ENCODE measurements at places on chromosomes 16 and 17.
A peak's percentile ranks its signal among the peaks of the same experiment; 100 is the strongest.

GRCh38 chr17:65039336-65039988, 17.1 kb downstream of the GNA13 start:
- DNase-seq, result peak; percentile 60

- peak; percentile 82 for DNase-seq
Measured at GRCh38 chr17:3738562-3739295, 15.0 kb downstream of the HASPIN start.

DNA sequence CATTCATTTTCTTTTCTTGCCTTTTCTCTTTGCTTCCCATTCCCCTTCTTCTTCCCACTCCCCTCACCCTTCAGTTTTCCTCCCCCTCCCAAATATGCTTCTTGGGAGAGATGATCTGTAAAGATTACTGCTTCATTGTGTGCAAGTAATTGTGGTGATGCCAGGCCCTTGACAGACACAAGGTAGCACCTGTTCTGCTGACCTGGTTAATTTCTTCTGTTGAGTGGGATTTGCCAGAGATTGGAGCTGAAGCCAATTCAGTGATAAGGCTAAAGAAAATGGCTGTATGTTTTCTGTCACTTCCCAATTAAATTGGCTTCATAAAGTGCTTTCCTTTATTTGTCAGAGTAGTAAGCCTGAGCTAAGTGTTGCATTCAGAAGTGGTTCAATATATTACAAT, 44.5 kb downstream of the AATF start:
- no peak for DNase-seq

DNA sequence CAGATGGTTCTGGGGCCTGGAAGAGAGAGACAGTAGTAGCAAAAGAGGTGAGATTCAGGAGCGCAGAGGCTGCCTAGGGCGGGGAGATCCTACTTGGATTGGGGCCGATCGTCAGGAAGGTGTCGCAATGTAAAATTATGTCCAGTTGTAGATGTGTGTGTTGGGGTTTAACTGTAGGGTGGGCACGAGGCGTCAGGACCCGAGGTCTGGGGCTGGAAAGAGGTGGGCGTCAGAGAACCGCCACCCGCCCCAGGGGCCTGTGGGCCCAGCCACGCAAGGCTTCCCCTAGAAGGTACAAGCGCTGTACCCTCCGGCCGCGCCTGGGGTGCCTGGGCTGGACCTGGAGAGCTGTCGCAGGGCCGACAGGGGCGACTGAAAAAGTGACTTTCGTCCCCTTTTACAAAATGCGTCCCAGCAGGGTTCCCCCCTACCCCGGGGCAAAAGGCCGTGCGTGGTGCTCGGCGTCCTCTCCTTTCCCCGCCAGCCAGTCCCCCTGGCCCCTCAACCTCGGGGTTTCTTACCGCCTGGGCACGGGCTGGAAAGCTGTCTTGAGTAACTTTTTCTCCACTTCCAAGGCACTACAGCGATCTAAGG, 2.8 kb downstream of the IRX3 start:
- no peak for DNase-seq

DNA sequence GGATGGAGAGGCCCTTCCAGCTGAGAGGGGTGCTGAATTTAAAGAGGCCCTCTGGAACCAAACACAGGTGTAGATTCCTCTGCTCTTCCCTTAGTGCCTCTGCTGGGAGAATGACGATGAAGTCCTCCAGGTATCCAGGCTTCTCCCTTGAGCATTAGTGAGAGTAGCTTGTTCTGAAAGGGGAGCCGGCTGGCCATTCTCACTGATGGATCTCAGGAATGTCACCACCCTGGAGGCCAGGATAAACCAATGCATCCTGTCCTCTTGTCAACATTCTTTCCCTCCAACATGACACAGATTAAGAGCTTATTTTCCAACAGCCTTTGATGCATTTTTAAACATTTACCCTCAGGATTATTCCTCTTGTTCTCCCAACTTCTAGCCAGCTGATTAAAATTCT, 325.5 kb downstream of the CA10 start:
- DNase-seq, result no peak

DNA sequence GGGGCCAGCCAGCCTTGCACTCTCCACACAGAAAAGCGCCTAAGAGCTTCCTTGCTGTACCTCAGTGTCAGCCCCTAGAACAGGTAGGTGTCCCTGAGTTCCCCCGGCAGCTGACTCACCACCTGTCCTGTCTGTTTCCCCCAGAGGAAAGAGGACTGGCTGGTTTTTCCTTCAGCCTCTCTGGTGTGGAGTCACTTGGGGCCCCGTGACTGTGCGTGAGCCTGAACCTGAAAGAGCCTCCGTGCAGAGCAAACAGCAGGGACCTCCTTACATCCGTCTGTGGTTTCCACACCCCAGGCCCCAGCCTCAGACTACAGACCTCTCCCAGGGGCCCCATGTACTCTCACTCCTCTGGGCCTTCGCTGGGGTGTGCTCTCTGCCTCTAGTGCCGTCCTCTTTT, 87.8 kb downstream of the GNAO1 start:
- DNase-seq, result peak; percentile 69

DNA sequence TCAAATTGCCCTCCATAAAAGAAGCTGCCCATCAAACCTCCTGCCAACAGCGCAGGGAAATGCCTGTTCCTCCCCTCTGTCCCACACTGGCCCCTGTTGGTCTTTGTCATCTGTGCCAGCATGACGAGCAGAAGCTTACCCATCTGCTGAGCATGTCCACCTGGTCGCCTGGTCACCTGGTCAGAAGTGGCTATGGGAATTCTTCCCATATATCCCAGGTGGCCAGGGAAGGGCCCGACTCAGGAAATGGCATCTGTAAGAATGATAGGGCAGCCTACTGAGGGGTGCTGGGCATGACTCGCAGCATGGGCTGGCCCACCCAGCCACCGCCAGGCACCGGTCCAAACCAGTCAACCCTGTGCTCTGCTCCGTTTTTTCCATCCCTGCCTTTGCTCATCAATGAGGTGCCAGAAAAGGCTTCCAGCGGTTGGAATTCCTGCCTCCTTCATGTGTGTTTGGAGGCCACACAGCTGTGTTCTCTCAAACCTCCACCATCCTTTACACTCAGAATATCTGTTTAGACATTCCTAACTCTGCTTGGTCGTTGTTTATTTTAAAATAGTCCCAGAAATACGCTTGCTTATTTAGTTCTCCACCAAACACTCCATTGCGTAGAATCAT, 145.2 kb downstream of the CLEC16A start:
- DNase-seq, result no peak

All from stimulated activated CD4-positive, alpha-beta T cell treated with anti-CD3 and anti-CD28 coated beads, Interleukin-1b, Interleukin-23, amount 100 ng/mL, for 48 hours (primary cell).